MV-4-11 (cell line): ENCODE measurements at places on chromosomes 6 and 20.

DNA sequence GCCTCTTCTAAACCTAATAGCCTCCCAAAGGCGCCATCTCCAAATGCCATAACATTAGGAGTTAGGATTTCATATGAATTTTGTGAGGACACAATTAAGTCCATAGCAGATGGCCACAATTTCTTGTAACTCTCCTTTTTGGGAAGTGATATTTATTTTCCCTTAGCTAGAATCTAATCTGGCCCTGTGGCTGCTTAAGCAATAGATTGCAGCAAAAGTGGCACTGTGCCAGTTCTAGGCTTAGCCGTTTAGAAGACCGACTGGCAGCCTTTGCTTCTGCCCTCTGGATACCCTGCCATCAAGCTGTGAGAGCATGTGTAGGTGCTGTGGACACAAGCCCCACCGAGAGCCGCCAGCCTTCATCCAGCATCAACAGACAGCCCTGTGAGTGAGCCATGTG is 15.9 kb upstream of the ADGB start:
- DNase-seq, result peak; percentile 96

- peak; percentile 49 for DNase-seq
Observed at GRCh38 chr20:23397961-23398360, 23.3 kb downstream of the NAPB start.

DNA sequence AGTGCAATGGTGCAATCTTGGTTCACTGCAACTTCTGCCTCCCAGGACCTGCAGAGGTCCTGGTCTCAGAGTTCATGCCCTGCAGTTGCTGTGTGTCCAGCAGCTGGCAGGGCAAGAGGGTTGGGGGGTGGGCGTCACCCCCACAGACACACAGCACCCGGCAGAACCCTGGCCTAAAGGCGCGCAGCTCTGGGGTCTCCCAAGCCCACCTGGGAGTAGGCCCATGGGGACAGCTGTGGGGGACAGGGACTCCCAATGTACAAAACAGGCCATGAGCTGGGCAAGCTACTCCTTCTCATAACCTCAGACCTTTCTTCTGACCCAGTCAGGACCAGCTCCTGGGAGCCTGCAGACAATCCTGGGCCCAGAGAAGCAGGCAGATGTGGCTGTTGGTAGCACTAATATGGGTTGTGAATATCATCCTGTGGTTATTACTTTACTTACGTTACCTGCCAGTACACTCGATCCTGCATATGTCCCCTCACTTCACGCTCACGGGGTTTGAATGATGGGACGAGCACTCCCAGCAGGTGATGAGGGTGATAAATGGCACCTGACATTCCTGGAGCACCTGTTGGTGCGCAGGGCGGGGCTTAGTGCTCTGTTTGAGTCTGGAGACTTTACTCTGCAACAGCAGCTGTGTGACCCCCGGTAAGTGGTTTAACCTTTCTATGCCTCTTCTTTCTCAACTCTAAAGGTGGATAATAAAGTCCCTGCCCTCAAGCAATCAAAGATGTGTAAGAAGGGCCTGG is 39.9 kb upstream of the SULF2 start:
- no peak for DNase-seq

GRCh38 chr6:133753756-133754155 is 135.2 kb upstream of the TCF21 start:
- DNase-seq, result no peak
